ENCODE measurements at places on chromosomes 5 and 9. TPM values are rescaled to one million over a fixed set of nuclear protein-coding genes. Genes with fewer than 3 reads are reported as not detected.

Gene CCL28
- 0.22 TPM for total RNA-seq

Gene TICAM2
- 3.3 TPM for total RNA-seq

Gene C5orf58
- total RNA-seq = not detected

Gene HAVCR2
- total RNA-seq = 4.3 TPM

Gene CAMK4
- total RNA-seq = 7.5 TPM

Gene CDH6
- total RNA-seq = 8.0 TPM

Gene SLC6A18
- total RNA-seq = not detected

Gene AQP7
- 0.93 TPM for total RNA-seq

Gene GMCL2
- not detected for total RNA-seq

Data from muscle of leg (tissue), 16 donors.